Hematopoietic multipotent progenitor cell treated with erythropoietin and hydrocortisone succinate and interleukin-3 and kit ligand, for 4 days (in vitro differentiated cells): ENCODE measurements at places on chromosomes 5 and 9.

DNA sequence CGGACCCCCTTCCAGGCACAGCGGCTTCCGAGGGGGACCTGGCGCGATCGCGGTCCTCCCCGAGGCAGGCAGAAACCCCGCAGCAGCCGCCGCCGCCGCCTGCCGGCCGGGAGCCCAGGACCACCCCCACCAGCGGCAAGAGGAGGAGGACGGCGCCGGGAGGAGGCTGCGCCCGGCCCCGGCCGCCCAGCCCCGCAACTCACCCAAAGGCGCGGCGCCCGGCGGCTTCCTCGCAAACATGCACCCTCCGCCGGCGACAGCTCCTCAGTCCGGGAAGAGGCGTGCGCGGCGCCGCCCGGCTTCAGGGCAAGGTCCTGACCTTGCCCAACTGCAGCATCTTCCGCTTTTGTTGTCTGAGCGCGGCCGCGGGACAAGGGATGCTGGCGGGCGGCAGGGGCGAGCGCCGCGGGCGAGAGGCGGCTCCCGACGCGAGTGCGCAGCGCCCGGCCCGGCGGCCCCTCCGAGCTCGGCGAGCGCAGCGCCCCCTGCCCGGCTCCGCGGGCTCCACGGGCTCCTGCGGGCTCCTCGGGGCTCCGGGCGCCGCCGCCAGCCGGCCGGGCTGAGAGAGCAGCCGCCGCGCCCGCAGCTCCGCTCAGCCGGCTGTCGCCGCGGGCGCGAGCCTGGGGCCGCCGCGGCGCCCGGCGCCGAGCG, 507 bp downstream of the CTNND2 start:
- DNase-seq, result peak; percentile 69

DNA sequence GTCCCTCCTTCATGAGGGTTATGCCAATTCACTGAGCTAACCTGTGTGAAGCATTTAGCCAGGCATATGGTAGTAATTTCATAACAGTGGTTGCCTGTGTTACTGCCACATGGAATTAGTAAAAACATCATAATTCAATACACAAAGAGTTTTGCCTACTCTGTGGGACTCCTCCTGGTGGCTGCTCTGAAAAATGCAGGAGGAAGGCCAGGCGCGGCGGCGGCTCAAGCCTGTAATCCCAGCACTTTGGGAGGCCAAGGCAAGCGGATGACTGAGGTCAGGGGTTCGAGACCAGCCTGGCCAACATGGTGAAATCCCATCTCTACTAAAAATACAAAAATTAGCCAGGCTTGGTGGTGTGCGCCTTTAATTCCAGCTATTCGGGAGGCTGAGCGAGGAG, 547.3 kb downstream of the CDK5RAP2 start:
- DNase-seq, result no peak

- no peak for DNase-seq
These were observed 94.2 kb upstream of the APC start for GRCh38 chr5:112643339-112643971.

GRCh38 chr9:117795271-117795670, 91.1 kb downstream of the TLR4 start:
- no peak for DNase-seq

DNA sequence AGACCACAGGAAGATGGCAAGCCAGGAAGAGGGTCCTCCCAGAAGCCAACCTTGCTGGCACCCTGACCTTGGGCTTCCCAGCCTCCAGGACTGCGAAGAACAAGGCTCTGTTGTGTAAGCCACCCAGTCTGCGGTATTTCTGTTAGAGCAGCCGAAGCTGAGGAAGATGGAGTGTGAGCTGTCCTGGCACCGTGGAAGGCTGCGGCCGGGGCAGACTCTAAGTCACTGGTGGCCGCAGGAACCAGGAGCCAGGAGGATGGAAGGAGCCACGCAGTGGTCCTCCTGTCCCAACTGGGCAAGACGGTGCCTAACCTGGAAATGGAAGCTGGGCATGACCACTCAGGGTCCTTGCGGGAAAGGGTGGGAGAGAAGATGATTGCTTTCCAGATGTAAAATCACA, 89.1 kb downstream of the ZNF354C start:
- no peak for DNase-seq

DNA sequence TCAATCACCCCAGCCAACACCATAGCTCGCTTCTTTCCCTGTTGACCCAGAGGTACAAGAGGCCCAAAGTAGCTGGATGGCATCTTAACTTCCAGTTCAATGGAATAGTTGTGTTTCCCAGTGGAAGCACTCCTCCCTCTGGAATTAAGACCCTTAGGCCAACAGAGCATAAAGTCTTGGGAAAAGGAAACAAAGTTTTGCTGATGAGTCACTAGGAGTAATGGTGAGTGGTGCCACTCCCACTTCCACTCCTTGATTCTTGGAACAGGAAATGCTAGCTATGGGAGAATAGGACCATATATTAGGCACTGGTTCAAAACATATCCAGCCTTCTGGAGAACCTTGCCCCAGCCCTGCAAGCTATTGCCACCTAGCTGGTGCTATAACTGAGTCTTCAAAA, 44.7 kb upstream of the LMX1B start:
- no peak for DNase-seq

- no peak for DNase-seq
These were observed 292.1 kb upstream of the ELAVL2 start for GRCh38 chr9:24118190-24118589.

GRCh38 chr9:121305269-121305994, 37.5 kb downstream of the GSN start:
- no peak for DNase-seq

- DNase-seq, result no peak
These were observed 68.7 kb upstream of the FSTL4 start for GRCh38 chr5:133680830-133681565.

DNA sequence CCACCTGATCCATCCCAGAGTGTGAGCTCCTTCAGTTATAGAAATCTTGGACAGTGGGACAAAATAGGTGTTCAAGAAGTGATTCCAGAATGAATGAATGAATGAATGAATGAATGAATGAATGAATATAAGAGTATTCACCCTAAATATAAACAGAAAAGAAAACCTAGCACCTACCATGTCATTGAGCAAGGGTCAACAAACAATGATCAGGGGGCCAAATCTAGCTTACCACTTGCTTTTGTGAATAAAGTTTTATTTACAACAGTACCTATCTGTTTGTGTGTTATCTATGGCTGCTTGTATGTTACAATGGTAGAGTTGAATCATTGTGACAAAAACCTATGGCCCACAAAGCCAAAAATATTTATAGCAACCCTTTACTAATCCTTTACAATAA, 43.9 kb upstream of the CEP78 start:
- no peak for DNase-seq

GRCh38 chr5:120873083-120873482, 409.0 kb downstream of the PRR16 start:
- no peak for DNase-seq
